ENCODE measurements at places on chromosomes 7 and 10. TPM values are rescaled to one million over a fixed set of nuclear protein-coding genes. Genes with fewer than 3 reads are reported as not detected.

HTR7 gene
- total RNA-seq: 2.4 TPM

WEE2 gene
- not detected for total RNA-seq

ANKRD61 gene
- not detected for total RNA-seq

NUTM2A gene
- not detected for total RNA-seq

SRRM3 gene
- total RNA-seq: 4.7 TPM

SEPHS1 gene
- total RNA-seq: 47.7 TPM

CNTNAP2 gene
- total RNA-seq: under 0.01 TPM

ADAM8 gene
- total RNA-seq: 0.32 TPM

OR13A1 gene
- not detected for total RNA-seq

C10orf71 gene
- not detected for total RNA-seq

ARMH3 gene
- 5.8 TPM for total RNA-seq

NCOA4 gene
- 158 TPM for total RNA-seq

AFAP1L2 gene
- 2.5 TPM for total RNA-seq

MPLKIP gene
- 49.1 TPM for total RNA-seq

TEX36 gene
- not detected for total RNA-seq

GRM8 gene
- total RNA-seq: not detected

TDRD1 gene
- total RNA-seq: 0.16 TPM

CC2D2B gene
- not detected for total RNA-seq

MMRN2 gene
- total RNA-seq: 6.8 TPM

CCDC3 gene
- total RNA-seq: 12.2 TPM

PRTFDC1 gene
- total RNA-seq: 14.6 TPM

AKR1C4 gene
- total RNA-seq: not detected

C10orf120 gene
- total RNA-seq: not detected

NPC1L1 gene
- 0.18 TPM for total RNA-seq

PLEKHS1 gene
- not detected for total RNA-seq

PRRT4 gene
- total RNA-seq: 1.8 TPM

EMX2 gene
- total RNA-seq: not detected

Data from cardiac atrium fibroblast (primary cell).